Fibroblast of skin of right biceps (primary cell): ENCODE measurements at places on chromosomes 4 and X.
A peak's percentile ranks its signal among the peaks of the same experiment; 100 is the strongest.

- DNase-seq, result no peak
Measured at GRCh38 chr4:130146773-130147172, 1050.8 kb downstream of the C4orf33 start.

DNA sequence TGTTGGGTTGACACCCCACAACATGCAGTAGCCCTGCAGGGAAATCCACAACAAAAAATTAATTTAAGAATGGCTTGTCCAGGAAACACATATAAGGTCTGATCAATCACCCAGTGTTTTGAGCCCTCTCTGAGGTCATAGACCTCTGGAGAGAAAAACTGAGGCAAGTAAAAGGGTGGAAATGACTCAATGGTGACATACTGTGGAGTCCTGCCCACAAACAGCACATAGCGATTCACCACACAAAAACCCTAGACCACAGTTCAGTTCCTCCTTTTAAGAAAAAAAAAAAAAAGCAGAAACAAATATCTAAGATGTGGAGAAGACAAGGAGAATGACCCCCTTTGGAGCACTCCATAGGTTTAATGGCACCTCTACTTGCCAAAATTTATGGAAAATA, 2691.0 kb downstream of the PCDH7 start:
- peak; percentile 50 for DNase-seq

DNA sequence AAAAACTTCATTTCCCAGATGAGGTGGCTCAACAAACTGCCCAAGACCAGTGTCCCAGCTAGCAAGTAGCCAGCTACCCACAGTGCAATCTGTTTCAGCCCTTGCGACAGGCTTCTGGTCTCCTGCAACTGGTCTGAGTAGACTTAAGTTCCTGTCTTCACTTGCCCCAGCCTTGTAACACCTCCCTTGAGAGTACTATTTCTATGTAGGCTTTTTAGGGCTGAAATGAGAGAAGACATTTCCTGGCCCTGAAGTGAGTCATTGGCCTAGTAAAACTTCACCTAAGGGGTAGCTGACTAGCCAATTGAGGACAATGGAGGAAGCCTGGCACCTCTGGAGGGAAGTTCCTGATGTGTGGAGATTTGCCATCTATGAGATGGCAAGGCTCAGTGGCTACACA, 80.1 kb upstream of the STIM2 start:
- DNase-seq, result peak; percentile 62

DNA sequence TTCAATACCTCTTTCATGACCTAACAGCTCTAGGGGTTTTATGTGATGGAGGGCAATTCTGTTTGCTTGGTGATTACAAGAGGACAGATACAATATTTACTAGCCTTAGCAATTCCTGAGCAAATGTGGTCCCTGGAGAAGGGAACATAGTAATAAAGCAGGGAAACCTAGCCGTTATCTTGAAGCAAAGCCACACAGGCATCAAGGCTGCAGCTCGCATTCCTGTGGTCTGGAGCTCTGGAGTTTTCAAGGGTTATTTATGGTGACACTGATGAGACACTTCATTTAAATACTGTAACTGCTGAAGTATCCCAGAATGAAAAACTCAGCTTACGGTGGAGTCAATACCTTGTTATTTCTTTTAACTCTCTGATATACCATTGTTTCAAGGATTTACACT, 66.8 kb downstream of the AFF2 start:
- DNase-seq, result peak; percentile 89

DNA sequence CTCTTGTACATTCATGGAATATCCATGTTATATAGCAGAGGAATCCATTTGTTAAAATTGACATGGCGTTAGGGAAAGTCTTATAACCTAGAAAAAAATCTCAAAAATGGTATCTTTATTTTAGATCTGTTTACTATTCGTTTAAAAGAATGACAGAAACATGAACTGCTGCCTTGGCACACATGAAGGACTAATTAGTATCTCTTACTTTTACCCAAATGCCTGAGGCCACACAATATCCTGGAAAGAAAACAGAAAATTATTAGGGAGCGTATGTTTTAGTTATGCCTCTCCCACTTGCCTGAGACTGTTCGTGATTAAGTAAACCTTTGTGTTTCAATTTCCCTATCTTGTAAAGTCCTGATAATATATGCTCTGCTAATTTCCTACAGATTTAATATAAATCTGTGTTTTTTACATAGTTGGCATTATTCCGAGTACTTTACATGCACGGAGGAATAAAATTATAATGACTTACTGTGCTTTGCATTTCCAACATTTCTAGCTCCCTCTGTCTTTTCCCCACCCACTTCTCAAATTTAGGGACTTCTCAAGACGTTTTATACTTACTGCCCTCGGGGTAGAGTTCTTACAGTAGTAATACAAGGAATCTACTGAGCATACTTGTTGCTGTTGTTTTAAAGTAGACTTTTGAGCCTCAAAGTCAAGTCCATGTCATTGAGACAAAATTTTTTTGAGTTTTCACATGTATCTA, 147.3 kb downstream of the VEGFC start:
- DNase-seq, result no peak

DNA sequence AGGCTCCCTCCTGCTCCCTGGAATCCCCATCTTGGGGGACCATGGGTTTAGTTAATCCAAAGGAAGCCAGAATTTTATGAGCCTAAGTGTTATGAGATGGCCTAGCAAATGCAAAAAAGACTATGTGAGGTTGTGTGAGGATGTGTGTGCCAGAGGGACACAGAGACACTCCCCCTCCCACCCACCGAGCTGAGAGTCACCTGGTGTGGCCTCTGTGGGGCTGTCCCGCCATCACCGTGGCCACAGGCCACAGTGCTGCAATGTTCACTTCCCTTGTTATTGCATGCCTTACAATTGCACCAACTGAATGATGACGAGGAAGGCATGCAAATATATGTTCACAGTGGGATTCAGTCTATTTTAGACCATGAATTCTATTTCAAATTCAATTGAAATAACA, 601 bp upstream of the FGFBP2 start:
- DNase-seq, result no peak

DNA sequence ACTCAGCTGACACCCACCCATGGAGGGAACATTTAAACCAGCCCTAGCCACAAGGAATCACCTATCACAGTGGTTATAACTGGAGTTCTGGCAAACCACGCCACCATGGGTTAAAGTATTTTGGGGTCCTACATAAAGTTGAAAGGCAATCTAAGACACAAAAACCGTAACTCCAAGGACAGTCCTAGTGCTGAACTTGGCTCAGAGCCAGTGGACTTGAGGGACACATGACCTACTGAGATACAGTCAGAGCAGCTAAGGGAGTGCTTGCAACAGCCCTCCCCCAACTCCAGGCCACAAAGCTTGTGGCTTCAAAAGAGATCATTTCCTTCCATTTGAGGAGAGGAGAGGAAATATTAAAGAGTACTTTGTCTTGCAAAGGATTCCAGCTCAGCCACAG, 300.5 kb downstream of the FGF13 start:
- no peak for DNase-seq

- no peak for DNase-seq
Measured at GRCh38 chrX:123771449-123772064, 38.7 kb upstream of the THOC2 start.

GRCh38 chr4:121255986-121256750, 92.0 kb upstream of the TNIP3 start:
- DNase-seq, result peak; percentile 93

DNA sequence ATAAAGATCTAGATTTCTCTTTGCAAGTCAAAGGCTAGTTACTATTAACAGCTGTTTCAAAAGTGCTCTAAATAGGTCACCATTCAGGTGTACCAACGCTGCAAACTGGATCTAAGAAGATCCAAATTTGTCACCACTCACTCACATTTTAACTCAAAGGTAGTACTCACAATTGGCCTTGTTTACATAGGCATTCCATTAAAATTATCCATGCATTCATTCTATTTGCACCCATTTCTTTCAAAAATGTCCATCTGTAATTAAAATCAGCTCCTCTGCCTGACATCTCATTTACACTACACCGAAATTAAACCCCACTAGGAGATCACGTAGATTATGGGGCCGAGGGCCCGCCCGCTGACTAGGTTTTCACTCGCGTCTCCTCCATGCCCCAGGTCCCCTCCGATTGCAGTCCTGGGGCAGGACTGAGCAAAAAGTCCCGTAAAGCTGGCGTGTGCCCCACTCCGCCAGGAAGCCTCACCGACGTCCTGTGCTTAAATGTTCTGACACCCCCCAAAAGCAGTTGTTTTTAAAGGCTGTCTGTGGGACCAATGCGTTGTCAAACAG, 1.3 kb upstream of the ING2 start:
- no peak for DNase-seq

DNA sequence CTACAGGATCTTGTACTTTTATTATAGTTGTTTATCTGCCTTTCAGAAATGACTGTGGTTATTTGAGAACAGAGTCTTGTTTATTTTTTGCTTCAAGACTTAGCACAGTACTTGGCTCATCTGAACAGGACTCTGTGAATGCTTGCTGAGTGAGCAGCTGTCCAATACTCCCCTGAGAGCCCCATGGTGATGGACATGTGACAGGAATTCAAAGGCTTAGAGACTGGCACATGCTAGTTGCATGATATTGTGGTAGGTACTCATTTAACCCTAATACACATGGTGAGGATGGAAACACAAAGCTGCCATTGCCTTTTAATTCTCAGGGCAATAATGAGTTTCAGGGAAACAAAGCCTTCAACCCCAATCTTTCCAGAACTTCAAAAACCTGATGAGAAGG, 97.3 kb downstream of the GEMIN8 start:
- no peak for DNase-seq

DNA sequence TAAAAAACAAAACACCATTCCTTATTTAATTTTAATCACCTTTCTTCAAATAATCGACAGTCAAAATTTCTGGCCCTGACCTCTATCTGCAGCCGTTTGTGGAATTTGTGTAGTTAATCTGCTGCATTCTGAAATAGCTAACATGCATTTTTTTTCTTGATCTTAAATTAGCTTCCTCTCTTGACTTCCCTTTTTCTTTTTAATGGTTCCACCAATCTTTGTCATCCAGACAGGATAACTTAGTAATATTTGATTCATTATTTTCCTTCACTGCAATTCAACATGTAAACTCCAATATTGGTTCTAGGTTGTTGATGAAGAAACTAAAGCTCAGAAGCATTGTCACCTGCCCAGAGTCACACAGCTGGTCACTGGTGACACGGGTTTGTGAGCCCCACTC, 77.3 kb downstream of the ARHGAP10 start:
- no peak for DNase-seq

DNA sequence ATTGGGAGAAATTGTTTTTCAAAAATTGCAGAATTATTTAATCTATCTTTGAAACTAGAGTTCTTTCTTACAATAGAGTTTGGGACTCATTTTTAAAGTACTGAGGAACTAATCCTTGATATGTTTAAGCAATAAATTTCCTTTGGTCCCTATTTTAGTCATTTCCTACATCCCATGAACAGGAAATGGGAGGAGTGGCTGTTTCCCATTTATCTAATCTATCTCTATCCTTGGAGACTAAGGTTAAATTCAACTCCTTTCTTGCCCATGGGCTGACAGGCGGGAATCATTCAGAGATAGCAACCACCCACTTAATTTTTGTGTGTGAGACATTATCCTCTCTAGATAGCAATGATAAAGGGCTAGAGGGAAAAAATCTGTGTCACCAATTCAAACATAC, 131.6 kb upstream of the EMCN start:
- no peak for DNase-seq

- DNase-seq, result no peak
Measured at GRCh38 chr4:155569471-155569870, 97.2 kb upstream of the GUCY1A1 start.

DNA sequence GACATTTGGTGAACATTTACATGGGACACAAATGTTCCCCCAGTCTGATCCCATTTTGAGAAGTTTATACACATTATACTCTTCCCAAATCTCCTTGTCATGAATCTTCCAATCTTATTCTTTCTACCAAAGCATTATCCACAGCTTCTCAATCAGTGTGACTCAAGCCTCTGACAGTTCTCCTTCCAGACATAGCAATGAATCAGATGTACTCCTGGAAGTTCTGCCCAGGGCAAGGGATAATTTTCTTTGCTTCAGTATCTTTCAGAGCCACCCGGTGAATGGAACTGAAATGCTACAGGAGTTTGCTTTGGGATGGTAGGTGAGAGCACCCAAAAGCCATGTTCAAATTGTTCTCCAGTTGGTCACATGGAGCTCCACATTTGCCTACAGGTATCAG, 145.5 kb downstream of the ANXA5 start:
- peak; percentile 14 for DNase-seq

GRCh38 chrX:121032531-121032930, 14.9 kb upstream of the GLUD2 start:
- DNase-seq, result no peak

GRCh38 chrX:35787867-35788266, 10.3 kb upstream of the MAGEB16 start:
- DNase-seq, result no peak

- peak; percentile 3 for DNase-seq
Measured at GRCh38 chrX:110081740-110082139, 78.8 kb downstream of the TMEM164 start.

- no peak for DNase-seq
Measured at GRCh38 chrX:128848374-128848773, 674.9 kb downstream of the SMARCA1 start.

DNA sequence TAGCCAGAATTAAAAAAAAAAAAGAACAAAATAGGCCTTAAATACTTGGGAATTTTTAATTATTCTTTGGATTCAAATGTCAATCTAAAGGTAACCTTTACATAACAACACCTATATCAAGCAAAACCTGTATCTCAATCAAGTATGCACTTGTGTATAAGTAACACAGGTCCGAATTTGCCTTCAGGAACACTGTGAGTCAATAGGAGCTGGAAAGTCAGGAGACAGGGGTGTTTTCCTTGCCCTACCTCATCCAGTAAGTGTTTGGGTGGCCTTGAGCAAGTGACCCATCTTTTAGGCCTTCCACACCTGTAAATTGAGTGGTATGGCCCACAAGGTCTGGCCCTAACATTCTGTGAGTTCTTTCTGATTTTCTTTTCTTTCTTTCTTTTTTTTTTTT, 40.8 kb upstream of the VEGFD start:
- DNase-seq, result no peak

- no peak for DNase-seq
Measured at GRCh38 chr4:116059361-116059760, 945.9 kb upstream of the NDST4 start.

DNA sequence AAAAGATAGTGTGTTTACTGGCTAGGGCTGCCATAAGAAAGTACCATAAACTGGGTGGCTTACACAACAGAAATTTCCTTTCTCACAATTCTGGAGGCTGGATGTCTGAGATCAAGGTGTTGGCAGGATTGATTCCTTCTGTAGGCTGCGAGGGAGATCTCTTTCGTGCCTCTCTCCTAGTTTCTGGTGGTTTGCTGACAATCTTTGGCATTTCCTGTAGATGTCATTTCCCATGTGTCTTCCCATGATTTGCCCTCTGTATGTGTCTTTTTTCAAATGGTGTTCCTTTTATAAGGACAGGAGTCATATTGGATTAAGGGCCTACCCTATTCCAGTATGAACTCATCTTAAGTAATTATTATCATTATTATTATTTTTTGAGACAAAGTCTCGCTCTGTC, 27.9 kb upstream of the LCORL start:
- DNase-seq, result peak; percentile 3
